ENCODE measurements at places on chromosomes 13 and 19.

DNA sequence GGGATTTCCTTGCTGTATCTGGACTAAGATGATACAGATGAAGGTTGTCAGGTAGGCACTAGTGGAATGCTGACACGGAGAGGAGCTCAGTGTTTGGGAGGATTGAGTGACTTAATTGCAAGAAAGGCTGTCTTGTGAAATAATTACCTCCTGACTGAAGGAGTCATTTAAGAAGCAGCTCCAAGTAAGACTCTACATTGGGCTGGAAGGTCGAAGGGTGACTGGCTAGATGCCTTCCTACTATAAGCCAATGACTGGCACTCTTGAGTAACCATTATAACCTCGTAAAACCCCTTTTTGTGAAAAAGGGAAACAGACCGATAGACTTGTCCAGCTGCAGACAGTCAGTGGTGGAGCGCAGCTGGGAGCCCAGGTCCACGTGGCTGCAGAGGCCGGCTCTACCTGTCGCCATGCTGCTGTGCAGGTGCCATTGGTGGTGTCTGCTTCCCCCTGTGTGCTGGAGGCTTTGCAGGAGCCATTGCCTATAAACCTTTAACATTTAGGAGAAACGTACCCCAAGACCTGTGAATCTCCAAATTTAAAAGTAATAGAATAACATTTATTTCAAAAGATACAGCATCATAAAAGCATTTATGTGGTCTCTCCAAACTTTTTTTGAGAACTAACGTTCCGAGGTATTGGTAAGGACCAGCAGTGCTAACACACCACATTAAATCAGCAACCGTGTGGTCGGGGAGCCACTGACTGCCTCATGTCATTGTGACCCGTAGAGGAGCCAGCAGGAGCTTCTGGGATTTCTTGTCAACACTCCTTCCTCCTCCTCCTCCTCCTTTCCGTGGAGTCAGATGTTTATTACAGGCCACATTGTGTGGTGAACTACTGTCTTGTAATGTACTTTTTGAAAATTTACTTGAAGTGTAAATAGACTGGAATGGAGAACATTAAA, 80.4 kb upstream of the TEX29 start:
- no peak for DNase-seq

DNA sequence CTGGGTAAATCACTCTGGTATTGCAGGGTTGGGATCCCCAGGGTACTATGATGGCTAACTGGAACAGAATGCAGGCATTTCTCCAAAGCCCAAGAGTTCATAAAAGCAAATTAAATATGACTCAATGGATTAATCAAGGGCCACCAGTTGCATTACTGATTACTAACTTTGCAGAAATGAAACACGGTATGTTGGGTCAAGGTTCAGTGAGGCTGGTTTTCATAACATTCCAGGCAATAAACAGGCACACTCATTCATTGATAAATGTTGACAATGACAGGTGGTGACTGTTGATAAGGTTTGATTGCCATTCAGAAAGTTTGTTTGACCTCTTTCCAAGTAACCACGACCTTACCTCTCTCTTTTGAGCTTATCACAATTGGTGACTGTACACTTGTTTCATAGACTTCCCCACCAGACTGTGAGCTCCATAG, 506 bp upstream of the AP1M1 start:
- DNase-seq = no peak

GRCh38 chr19:4009990-4010807, 2.7 kb downstream of the PIAS4 start:
- no peak for DNase-seq

DNA sequence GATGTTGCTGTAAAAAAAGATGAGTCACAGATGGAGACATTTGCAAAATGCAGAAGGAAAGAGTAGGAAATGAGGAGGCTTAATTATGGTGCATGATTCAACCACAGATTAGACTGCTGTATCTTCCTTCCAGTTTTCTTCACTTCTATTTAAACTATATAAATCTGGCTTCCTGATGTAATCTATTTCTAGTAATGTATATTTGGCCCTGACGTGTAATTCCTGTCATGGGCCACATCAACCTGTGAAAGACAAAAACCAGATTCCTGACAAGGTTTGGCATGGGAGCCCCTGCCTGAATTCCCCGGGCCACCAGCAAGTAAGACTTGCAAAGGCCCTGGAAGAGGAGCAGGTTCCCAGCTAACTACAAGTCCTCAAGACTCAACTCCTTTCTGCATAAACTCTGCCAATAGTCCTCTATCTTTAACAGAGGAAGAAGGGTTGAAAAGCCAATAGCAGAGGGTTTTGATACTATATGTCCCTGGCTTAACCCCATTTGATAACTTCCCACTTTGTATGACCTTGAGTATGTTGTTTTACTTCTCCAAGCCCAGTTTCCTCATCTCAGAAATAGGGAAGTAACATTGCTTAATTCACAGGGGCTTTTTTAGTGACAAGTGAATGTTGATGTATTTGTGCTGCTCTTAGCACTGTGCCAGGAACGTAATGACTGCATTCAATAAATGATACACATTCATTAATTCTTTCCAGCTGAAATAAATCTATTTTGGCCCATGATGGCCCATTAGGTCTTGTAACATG, 172.7 kb downstream of the SPRY2 start:
- DNase-seq = no peak

- no peak for DNase-seq
Measured at GRCh38 chr13:106173891-106174610, 361.4 kb downstream of the EFNB2 start.

Measured in stimulated activated CD4-positive, alpha-beta T cell treated with anti-CD3 and anti-CD28 coated beads, Interleukin-1b, Interleukin-23, amount 100 ng/mL, for 4 hours (primary cell).